ENCODE measurements at places on chromosomes 13 and 19. TPM values are rescaled to one million over a fixed set of nuclear protein-coding genes. Genes with fewer than 3 reads are reported as not detected.

PDX1 gene
- not detected for total RNA-seq

INAFM1 gene
- 0.69 TPM for total RNA-seq

ZNF414 gene
- 5.8 TPM for total RNA-seq

SOHLH2 gene
- 0.31 TPM for total RNA-seq

FARP1 gene
- total RNA-seq = 30.3 TPM

GPC6 gene
- under 0.01 TPM for total RNA-seq

SIGLEC8 gene
- not detected for total RNA-seq

CEACAM19 gene
- 0.36 TPM for total RNA-seq

AP1M2 gene
- not detected for total RNA-seq

SMAD9 gene
- total RNA-seq = 1.1 TPM
